NCI-H524 treated with DMSO at 0.1 percent for 48 hours (cell line): ENCODE measurements at places on chromosomes 2 and 18.

DNA sequence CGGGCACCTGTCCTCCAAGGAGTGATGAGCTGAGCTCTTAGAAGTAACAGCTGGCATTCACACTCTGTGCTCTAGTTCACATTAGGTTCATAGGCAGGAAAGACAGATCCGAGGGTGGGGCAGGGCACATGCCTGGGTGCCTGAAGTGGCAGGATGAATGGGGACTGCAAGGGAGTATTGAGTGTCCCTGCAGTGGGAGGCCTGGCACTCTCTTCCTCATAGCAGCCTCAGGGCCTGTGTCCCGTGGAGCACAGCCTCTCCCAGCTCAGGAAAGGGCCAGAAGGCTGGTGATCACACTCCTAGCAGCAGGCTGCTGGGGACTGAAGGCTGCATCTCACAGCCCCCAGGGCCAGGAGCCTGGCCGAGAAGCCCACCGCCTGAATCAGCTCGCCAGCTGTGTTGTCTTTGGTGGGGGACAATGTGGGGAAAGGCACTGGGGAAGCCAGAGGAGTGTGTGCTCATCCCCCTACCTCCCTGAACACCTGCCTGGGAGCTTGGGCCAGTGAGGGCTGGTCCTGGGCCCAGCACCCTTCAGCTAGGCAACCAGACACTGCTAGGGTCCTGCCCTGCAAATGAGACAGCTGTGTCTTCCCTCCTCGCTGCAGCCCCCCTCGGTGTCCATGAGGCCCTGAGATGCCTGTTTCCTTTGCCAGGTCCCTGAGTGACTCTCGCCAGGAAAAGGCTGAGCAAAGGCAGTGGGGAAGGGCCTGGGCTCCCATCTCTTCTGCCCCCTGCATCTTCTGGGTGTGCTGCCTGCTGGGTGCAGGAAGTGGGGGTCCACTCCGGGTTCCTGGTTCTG, 48.2 kb upstream of the HS6ST1 start:
- no peak for DNase-seq

- DNase-seq, result no peak
Measured at GRCh38 chr2:19098467-19099160, 259.8 kb downstream of the OSR1 start.

DNA sequence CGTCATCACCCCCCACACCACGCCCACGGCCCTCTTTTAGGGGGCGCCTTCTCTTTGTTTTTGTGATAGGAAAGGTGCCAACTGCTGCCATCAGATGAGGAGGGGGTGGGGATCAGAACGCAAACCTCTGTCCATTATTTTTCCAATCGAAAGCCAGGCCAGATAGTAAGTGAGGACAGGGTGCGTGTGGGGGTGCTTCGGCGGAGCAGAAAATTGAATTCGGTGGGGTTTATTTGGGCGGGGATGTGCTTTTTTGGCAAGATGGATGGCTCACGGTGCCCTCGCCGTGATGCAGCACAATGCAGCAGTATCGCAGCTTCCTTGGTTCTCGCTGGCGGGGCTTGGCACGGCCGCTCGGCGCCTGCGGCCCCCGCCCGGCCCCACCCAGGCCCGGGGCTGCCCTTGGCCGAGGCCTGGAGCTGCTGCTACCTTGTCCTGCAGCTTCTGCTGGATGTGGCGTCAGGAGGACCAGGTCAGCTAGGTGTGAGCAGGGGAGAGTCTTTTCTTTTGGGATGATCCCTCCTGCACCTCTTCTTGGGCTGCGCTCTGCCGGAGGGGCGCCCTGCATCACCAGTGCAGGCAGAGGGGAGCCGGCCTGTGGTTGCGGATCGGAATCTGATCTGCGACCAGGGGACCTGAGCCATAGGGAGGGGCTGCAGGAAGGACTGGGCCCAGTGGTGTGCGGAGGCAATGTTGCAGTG, 1.3 kb downstream of the SPTBN1 start:
- DNase-seq, result peak; percentile 68

DNA sequence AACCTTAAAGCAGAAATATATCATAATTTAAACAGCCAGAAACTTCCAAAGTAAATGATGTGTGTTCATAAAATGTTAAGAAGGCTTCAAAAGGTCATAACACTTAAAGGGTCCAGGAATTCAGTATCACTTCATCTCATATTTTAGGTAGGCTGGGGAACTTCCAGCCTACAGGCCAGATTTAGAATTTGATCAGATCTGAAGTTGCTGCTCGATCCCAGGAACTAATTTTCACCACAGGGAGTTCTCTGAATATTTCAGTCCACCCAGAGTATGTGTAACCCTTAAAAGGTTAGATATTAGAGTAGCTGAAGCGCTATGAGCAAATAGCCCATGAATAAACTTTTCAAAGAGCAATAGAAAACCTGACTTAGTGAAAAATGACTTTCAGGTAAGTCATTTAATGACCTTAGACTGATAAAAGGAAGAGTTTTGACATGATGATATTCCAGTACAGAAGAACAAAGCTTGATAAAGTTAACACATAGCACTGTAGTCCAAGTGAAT, 1.7 kb downstream of the WIPF1 start:
- no peak for DNase-seq

- DNase-seq, result no peak
Measured at GRCh38 chr2:30191107-30191506, 40.2 kb upstream of the LBH start.

- DNase-seq, result no peak
Measured at GRCh38 chr2:147888680-147889079, 43.9 kb downstream of the ACVR2A start.

- DNase-seq, result no peak
Measured at GRCh38 chr18:53153281-53153680, 813.3 kb downstream of the DCC start.

- DNase-seq, result no peak
Measured at GRCh38 chr2:191693778-191694177, 15.8 kb downstream of the NABP1 start.

DNA sequence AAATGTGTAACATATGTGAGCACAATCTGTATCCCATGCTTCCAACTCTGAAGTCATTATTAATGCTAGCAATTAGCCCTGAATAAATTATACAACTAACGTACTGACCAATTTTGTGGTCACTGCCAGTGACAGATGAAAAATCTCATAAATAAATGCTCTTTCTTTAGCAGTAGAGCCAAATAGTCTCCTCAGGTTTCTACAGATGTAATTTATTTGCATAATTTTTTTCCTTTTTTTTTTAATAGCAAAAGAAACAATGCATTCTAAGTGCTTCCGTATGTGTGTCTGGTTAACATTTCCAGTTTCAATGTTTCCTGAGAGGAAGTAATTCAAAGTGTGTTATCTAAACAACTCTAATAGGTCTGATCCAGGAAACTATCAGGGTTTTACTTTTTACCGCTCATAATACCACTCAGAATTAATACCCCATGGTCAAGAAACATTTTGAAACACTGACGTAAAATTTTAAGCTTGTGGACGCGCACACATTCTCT, 108.4 kb downstream of the MEP1B start:
- DNase-seq, result no peak

- no peak for DNase-seq
Measured at GRCh38 chr2:47321006-47321405, 82.0 kb upstream of the MSH2 start.

GRCh38 chr2:220775856-220776488, 796.1 kb downstream of the EPHA4 start:
- DNase-seq, result no peak

DNA sequence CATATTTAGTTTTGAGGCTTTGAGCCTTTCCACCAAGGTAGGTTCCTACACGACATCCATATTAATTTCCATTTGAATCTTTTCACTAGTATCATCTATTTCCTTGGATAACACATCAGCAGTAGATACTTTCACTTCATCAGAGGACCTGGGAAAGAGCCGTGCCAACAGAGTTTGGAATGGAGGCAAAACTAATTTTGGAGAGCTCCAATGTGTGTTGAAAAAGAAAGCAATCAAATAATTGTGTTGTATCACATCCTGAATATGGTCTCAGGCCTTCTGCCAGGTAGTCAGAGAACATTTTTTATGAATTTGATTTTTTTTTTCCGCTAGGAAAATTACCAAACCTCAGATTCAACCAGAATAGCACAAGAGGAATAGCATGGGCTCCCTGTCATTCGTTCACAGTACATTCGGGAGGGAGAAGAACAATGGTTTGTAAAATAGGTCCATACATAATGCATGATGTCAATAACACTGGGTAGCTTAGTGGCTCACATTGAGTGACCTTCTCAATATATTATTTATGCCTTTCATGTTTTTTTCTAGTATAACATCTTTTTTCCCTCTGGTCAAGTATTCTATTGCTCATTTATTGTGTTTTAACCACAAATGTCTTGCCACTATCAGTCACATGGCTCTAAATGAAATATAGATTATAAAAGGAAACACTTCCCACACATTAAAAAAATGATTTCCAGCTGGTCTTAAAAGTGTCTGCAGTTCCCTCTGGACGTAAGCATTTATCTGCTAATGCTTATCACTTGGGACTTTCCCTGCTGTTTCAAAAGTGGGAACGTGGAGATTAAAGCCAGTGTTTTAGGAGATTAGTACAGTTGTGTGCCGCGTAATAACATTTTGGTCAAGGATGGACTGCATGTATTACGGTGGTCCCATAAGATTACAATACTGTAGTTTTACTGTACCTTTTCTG, 68.6 kb upstream of the RAPH1 start:
- no peak for DNase-seq

- DNase-seq, result no peak
Measured at GRCh38 chr18:2114289-2114688, 457.0 kb downstream of the METTL4 start.

DNA sequence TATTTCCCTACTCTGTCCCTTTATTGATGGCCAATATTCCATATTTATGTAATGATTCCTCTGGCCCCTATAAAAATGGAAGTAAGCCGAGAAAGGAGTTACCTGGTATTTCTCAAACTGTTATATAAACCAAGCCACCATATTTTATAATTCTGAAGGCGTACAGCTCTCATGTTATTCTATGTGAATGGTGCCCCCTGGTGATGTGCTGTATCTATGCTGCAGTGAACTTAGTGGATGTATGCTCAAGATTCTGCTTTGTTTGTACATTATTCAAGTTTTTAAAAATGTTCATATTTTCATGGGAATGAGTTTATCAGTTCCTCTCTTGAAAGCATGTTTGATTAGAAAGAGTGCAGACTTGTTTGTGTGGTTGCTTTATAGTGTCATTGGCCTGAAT, 194.5 kb upstream of the LRRTM1 start:
- DNase-seq, result peak; percentile 24

DNA sequence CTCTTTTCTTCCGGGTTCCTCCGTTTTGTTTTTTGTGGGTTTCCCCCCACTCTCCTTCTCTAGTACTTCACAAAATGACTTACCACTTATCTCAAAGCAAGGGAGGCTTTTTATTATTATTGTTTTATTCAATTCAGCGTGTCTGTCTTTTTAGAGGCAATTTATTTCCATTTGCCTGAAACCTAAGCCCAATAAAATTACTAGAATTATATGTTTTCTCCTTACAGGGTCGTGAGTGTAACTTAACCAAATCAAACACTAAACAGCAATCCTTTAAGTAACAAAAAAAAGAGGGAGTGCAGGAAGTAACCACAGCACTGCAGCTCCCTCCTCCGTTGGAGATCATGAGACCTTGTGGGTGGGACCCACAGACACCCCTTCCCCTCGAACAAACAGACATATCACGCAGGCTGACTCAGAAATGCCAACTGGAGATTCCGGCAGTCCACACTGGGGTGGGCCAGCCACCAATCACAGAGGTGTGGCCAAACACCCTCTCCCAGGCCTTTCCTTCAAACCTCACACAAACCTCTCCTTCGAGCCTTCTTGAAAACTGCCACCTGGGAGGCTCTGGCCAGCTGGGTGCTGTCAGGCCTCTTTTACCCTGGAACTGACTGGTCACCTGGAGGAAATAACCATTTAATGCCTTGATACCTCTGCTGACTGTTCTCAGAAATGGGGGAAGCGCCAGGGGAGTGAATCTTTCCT, 207.1 kb upstream of the SMAD2 start:
- DNase-seq, result no peak

DNA sequence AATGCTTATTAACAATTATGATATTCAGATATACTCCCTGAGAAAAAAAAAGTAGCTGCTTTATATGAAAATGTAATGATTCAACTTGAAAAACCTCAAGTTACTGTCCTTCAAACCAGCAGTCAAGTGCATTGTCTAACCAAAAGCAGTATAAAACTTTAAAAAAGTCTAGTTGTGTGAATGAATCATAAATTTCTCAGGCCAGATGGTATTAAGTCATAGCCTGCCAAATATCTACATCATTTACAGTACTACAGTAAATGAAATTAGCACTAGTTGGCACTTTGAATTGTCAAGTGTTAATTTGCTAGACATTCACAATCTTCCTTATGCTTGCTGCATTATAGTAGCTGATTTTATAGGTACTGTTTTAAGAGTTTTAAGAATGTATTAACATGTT, 85.9 kb downstream of the CBLN2 start:
- DNase-seq, result no peak
